ENCODE measurements at places on chromosomes 16 and 17.

GRCh38 chr16:78503602-78504001 is 404.1 kb downstream of the WWOX start:
- peak; percentile 62 for DNase-seq

GRCh38 chr16:64773184-64773583 is 348.7 kb downstream of the CDH11 start:
- DNase-seq, result no peak

DNA sequence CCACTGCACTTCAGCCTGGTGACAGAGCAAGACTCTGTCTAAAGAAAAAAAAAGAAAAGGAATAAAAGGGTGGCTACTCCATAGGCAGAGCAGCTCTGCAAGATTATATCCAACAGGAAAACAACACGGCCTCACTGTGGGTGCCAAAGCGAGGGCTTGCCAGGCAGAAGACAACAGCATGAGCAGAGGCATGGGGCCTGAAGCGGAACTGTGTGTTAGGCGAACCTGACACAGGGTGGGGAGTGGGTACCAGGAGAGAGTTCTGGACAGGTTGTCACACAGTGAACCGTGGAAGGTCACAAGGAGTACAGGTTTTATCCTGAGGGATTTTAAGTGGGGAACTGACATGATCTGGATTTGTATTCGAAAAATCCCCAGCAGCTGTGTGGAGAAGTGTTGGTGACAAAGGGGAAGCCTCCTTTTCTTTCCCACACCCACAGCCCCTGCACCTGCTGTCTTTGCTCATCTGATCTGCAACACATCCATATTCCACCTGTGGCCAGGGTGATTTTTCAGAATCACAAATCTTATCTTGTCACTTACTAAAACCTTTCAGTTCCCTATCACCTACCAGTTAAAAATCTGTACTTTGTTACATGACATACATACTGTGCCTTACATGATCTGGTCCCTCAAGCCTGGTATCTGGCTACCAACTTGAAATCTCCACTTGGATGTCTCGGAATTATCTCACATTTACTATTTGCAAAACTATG is 23.2 kb upstream of the ARHGAP17 start:
- no peak for DNase-seq

GRCh38 chr17:57407287-57408070 is 151.2 kb downstream of the MSI2 start:
- no peak for DNase-seq
